Activated T-helper 2 cell treated with anti-CD3 and anti-CD28 coated beads, Interferon-gamma antibody, Interleukin-2, Interleukin-4, amounts not matched to agents 10 μg/mL and 5 μg/mL and 100 μg/mL, durations not matched to agents 14 hours and 24 hours and 36 hours (primary cell): ENCODE measurements at places on chromosomes 6 and 20. TPM values are rescaled to one million over a fixed set of nuclear protein-coding genes. Genes with fewer than 3 reads are reported as not detected.

LY6G6C gene
- not detected in 2 replicates for total RNA-seq

CAGE1 gene
- 0.16 TPM in 2 replicates for total RNA-seq

C6orf141 gene
- not detected in 2 replicates for total RNA-seq

RIPK1 gene
- total RNA-seq: 18.3 and 19.0 TPM in 2 replicates

TOX2 gene
- 2.4 and 3.0 TPM in 2 replicates for total RNA-seq

KCNK5 gene
- 41.5 and 42.6 TPM in 2 replicates for total RNA-seq

CD40 gene
- total RNA-seq: 0.25 and 0.91 TPM in 2 replicates

DNA sequence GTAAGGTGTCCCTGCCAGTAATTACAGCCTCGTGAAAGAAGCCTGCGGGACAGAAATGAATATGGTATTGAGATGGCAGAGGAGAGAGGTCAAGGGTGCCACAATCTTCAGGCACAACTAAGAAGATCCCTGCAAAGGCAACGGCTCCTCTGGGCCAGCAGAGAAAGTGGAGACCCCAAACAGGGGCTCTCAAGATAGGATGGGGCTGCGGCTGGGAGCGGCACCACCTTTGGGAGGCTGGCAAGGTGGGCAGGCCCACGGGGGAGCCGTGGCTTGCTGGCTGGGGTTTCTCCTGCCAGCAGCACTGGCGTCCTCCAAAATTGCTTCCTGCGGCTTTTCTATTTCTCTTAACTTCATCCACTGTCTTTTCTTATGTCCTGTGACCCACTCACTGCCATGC is 183.6 kb upstream of the QKI start:
- DNase-seq: no peak

GRCh38 chr6:105606831-105607463 is 204.1 kb upstream of the PREP start:
- DNase-seq: no peak

DNA sequence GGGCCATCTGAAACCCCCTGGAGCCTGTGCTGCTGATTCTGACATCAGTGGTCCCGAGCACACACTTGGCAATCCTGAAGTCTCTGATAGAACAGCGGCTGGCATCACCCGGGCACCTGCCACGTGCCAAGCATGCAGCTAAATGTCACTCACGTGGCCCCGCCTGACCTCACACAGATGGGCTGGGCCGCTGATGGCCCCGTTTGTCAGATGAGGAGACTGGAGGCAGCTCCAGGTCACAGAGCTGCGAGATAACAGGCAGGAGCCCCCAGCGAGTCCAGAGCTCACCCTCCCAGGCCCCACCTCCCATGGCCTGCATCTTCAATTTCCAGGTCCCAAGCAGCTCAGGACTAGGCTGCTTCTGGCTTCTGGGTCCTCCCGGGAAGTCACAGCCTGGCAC is 67.2 kb downstream of the YTHDF1 start:
- DNase-seq: no peak

- DNase-seq: no peak
Measured at GRCh38 chr6:82264824-82265223, 17.3 kb upstream of the IBTK start.

- DNase-seq: no peak
Measured at GRCh38 chr6:77415706-77416105, 47.6 kb downstream of the HTR1B start.

DNA sequence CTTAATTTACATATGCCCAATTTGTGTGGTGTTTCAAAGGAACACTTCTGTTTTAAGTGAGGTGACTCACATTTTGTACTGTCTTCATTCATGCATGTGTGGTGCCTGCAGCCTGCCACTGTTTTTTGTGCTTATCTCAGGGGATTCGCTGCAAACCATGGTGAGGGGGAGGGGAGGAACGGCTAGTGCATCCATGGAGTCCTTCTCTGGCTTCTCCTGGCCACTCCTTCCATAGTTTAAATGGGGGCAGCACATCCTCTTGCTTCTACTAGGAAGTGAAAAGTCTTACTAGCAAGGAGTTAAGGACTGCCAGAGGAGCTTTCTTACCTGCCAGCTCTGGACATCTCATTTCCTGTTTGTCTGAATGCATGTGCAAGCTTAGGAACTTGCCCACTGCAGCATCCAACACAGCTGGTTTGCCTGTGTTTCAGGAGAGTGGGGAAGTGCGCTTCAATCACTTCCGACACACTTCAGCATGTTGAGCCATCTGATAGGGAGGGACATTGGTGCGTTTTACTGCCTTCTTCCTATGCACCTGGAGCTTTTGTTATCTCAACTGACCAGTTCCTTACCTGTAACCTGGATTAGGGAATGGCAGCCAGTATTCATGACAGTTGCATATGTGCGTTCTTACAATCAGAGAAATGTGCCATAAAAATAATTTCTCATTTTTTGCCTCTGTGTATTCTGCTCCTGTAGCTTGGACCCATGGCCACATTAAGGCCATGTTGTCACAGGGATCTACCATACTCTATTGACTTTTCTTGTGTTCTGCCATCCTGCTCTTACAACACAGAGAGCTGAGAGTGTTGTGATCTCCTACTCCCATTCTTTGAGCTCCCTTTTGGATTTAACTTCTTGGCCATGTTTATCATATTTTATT is 211.3 kb downstream of the ARID1B start:
- DNase-seq: no peak

DNA sequence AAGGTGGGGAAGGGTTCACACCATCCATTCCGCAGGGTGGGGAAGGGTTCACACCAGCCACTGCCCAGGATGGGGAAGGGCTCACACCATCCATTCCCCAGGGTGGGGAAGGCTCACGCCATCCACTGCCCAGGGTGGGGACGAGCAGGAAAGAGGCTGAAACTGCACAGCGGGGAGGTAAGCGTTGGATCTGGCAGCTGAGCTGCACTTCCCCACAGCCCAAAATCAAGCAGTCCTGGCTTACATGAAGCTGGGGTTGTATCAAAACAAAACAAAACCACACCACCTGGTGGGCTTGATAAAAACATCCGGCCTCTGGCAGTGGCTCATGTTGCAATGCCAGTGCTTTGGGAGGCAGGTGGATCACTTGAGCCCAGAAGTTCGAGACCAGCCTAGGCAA is 268.5 kb downstream of the TAF4 start:
- DNase-seq: no peak

GRCh38 chr6:118263921-118264486 is 284.1 kb upstream of the PLN start:
- no peak for DNase-seq
